ENCODE measurements at places on chromosomes 4 and X. TPM values are rescaled to one million over a fixed set of nuclear protein-coding genes. Genes with fewer than 3 reads are reported as not detected.

Gene SLC25A43
- polyA plus RNA-seq = 34.5 TPM

Gene JAKMIP1
- 0.13 TPM for polyA plus RNA-seq

Gene DGKK
- polyA plus RNA-seq = not detected

Gene NMU
- 138 TPM for polyA plus RNA-seq

Gene NWD2
- polyA plus RNA-seq = under 0.01 TPM

Gene NDST4
- not detected for polyA plus RNA-seq

Gene KLHL13
- 3.0 TPM for polyA plus RNA-seq

Gene SLC2A9
- polyA plus RNA-seq = 5.8 TPM

Gene CENPVL2
- polyA plus RNA-seq = not detected

Gene ZGRF1
- 4.8 TPM for polyA plus RNA-seq

Gene ZFX
- 5.2 TPM for polyA plus RNA-seq

Gene OPRPN
- not detected for polyA plus RNA-seq

Gene RIBC1
- polyA plus RNA-seq = 0.64 TPM

Gene GABRE
- polyA plus RNA-seq = 63.3 TPM

Gene CC2D2A
- polyA plus RNA-seq = 4.5 TPM

Gene EVC
- polyA plus RNA-seq = 2.0 TPM

Gene LIMCH1
- 8.3 TPM for polyA plus RNA-seq

Gene SCRG1
- polyA plus RNA-seq = 0.04 TPM

Gene FHL1
- polyA plus RNA-seq = 70.7 TPM

Gene CHRDL1
- 3.8 TPM for polyA plus RNA-seq

Gene ALB
- polyA plus RNA-seq = 0.08 TPM

Gene STS
- 1.4 TPM for polyA plus RNA-seq

Gene SAGE1
- not detected for polyA plus RNA-seq

Gene MAEA
- polyA plus RNA-seq = 54.3 TPM

Gene RPL34
- polyA plus RNA-seq = 3,346 TPM
